ENCODE measurements at places on chromosomes 7 and 10.

DNA sequence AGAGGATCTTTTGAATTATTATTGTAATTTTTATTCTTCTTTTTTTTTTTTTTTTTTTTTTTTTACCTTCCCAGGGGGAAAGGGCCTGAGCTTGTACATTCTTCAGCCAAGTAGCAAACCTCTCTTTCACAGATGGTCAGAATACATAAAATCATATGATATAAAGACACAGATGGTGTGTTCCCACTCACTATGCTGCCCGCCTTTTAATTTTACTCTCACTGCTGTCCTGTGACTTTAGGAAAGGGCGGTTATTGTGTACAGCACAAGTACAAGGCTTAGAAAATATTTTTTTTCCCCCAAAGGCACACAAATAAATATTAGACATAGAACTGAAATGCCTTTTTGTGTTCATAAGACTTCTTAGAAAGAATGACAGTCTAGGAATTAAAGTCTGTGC is 213.6 kb downstream of the RPS24 start:
- no peak for DNase-seq

DNA sequence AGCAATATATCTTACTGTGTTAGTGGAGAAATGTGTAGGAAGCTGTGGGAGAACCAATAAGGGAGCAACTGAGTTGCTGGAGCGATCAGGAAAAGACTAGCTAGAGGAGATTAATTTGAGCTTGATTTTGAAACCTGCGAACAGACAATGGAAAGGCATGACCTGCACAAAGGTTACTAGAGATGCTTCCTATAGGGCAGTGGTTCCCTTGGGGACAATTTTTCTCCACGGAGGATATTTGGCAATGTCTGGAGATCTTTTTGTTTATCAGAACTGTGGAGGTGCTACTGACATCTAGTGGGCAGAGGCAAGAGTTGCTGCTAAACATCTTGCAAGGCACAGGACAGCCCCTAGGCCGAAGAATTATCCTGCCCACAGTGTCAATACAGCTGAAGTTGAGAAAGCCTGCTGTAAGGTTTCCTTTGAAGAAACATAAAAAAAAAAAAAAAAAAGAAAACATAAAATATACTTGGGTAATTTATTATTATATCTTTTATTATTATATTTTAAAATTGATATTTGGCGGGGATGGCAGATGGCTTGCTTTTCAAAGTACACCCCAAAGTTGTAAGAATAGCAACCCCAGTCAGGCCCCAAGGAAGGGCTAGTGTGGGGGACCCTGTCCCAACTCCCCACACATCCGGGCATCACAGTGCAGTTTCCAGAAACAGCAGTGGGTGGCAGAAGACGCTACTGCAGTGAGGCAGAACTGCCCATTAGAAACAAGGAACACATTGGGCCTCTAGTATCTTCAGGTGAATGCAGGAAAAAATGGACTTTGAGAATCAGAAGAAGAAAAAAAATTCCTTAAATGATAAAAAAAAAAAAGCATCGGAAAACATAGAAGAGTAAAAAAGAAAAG is 481.6 kb downstream of the SH2D4B start:
- peak; percentile 54 for DNase-seq

- no peak for DNase-seq
Observed at GRCh38 chr10:69929575-69929974, 123.1 kb upstream of the MACROH2A2 start.

- DNase-seq, result no peak
Observed at GRCh38 chr7:90833443-90833842, 237.3 kb downstream of the CDK14 start.

- DNase-seq, result no peak
Observed at GRCh38 chr7:44709945-44710596, 38.6 kb upstream of the ZMIZ2 start.

DNA sequence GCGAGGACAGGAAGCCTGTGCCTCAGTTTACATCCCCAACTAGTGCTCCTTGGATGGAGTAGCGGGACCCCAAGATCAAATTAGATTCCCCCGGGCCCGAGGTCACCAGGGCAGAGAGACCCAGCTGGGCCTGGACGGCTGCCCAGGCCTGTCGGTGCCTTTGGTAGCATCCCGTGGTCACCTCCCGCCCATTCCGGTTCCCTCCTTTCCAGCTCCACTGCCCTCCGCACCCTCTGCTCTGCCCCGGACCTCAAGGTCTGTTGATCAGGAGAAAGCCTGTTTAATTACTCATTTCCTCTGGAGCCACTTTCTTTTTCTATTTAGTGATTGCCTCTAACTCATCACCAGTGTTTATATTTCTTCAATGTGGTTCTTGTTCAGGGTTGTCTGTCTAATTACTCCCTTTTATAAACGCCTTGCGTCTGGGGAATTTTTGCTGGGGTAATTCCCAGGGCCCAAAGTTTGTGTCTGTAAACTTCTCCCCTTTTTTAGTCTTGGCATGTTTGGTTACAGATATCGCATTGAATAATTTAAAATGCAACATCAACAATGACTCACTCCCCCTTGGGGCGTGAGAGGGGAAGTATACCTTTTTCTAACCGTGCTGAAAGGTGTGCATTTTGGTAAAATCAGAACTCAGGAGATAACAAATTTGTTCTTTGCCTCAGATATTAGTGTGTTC is 1.9 kb downstream of the FOXK1 start:
- peak; percentile 28 for DNase-seq
